ENCODE measurements at places on chromosomes 2 and 18.

DNA sequence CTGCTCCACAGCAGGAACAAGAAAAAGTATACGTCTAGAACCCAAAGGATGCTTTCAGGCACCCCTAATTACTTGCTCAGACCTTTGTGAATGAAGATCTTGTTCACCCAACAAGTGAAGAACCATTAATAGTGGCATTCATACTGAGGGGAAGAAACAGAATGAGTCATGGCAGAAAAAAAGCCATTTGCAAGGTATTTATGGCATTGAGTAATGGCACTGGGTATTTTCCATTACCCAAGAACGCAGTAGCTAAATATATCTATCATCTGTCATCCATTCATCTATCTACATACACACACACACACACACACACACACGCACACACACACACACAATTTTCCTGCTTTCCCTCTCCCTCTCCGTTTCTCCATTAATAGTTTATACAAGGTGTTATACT is 56.4 kb upstream of the XIRP2 start:
- no peak for DNase-seq

DNA sequence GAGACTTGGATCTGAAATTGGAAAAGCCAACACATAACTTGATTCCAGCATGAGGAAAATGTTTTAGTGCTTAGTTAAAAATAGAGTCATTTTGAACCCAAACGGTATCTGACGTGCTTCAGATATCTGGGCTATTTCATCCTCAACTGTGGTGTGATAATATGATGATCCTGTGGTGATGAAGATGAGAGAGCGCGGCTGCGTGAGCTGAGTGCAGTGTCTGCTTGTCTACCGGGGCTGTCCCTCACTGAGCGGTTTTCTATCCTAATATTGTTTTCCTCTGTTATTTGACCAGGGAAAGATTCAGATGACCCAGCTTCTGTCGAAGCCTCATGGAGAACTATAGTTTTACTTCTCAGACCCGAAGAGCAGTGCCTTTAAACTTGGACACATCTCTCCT is 5.8 kb downstream of the TWIST2 start:
- DNase-seq, result no peak

GRCh38 chr2:107281637-107282036 is 395.7 kb upstream of the ST6GAL2 start:
- no peak for DNase-seq

DNA sequence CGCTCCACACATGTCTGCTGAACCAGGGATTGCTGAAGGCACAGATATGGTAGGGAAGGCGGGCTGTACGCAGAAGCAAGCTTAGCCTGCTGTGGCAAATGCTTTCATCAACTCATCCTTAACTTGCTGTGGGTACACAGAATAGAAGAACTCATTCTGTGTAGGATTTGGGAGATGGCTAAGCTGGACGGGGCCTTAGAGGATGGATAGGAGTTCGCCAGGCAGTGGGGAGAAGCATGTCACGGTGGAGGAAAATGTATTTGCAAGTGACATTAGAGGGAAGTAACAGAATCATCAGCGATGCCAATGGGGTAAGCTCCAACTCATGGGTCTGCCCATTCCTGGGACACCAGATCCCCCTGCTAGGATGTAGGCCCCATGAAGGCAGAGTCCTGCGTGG is 96.7 kb upstream of the SMIM21 start:
- no peak for DNase-seq

GRCh38 chr2:229752970-229753729 is 38.8 kb upstream of the DNER start:
- DNase-seq, result no peak
